HS-27A (cell line): ENCODE measurements at places on chromosomes 12 and 14.
A peak's percentile ranks its signal among the peaks of the same experiment; 100 is the strongest.

GRCh38 chr14:61322799-61323290 is 1.5 kb downstream of the PRKCH start:
- DNase-seq = no peak

- no peak for DNase-seq
Measured at GRCh38 chr14:70005281-70005805, 126.1 kb downstream of the SMOC1 start.

DNA sequence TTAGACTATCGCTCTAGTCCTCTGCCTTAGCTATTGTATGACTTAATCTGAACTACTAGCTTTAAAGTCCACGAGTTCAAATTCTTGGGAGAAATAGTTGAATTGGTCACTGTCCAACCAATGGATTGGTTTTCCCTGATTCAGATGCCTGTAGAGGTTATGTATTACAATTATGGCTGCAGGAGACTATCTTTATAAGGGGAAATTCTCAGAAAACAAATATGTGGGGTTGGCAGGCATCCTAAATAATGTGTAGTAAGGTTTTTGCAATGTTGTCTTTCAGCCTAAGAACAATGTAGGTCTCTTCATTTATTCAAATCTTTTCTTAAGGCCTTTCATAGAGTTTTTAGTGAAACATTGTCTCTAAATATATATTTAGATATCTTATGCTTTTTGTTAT is 26.9 kb downstream of the MYRFL start:
- peak; percentile 24 for DNase-seq

DNA sequence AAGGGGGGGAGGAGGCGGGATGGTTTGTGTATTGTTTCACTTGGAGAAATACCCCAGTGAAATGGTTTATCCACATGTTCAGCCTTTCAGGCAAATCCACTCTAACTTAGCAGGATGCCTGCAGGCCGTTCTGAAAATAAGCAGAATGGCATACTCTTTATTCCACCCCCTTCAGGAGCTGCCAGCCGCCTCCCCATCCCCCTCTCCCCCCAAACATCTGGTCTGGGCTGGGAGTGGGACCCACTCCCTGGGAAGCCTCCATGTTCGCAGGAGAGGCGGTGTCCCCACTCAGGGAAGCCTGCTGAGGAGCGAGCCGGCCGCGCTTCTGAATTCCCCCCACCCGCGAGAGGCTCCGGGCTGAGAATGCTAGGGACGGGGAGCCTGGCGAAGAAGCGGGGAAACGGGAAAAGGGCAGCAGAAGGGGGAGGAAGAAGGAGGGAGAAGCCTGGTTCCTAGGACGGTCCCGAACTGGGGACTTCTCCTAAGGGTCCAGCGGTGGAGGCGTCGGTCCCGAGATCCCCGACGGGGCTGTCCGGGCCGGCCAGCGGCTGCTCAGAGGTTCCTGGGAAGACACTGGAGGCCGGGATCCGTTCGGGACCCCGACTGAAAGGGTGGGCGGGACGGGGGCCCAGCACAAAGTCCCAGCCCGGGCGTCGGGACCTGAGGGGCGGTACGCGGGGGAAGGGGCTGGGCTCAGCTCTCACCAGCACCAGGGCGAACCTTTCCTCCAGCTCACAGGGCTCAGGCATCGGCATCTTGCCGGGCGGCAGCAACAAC is 666 bp downstream of the FMNL3 start:
- no peak for DNase-seq

DNA sequence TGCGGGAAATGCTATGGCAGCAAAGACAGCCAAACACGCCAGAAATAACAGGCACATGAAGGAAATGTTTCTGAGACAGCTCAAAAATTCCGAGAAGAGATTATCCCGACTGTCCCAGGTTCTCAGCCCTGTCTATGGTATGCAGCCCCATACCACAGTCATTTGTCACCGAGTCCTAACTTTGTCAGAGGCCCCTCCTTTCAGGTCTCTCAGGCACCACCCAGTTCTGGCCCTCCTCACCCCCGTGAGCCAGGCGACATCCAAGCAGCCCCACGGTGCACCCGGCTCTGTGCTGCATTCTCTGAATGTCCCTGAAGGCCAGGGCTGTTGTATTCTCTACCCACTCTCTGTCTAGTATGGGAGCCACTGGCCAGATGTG is 24.0 kb downstream of the SSH1 start:
- peak; percentile 96 for DNase-seq

DNA sequence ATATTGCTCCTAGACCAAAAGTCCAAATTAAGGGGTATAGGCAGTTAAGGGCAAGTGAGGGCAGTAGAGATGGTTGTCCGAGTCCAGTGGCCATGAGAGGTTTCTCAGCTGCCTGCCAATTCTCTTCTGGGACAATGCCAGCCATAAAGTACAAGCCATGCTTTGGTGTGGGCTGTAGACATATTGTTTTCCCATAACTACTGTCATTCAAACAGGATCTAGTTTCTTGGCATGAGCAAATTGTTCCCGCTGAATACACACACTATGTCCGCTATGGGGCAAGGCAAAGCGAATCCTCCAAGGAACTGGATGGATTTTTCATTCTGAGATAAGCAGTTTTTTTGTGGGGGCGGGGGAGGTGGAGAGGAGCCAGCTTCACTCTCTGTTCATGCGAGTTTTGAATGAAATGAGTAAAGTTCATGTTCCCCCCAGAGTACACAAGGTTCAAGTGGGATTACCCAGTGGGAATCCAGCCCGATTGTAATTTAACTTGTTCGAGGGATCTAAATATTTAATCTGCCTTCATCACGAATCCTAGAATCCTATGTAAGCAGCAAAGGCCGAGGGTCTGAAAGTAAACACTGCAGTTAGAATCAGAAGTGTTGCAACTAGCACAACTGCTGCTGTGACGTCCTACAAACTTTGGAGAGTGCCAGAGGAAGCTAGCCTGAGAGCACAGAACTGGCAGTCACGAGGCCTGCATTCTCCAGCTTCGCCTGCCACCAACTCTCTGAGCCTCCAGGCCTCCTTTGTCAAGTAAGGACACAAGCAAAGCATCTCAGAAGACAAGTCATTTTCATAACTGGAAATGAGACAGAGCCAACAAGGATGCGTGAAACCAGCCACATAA is 137.0 kb downstream of the CRADD start:
- DNase-seq = no peak

- DNase-seq = no peak
Measured at GRCh38 chr12:111823891-111824290, 18.1 kb upstream of the MAPKAPK5 start.

GRCh38 chr14:55532645-55533344 is 47.2 kb upstream of the KTN1 start:
- no peak for DNase-seq
